LHCN-M2 (cell line): ENCODE measurements at places on chromosomes 1 and 21.
A peak's percentile ranks its signal among the peaks of the same experiment; 100 is the strongest.

DNA sequence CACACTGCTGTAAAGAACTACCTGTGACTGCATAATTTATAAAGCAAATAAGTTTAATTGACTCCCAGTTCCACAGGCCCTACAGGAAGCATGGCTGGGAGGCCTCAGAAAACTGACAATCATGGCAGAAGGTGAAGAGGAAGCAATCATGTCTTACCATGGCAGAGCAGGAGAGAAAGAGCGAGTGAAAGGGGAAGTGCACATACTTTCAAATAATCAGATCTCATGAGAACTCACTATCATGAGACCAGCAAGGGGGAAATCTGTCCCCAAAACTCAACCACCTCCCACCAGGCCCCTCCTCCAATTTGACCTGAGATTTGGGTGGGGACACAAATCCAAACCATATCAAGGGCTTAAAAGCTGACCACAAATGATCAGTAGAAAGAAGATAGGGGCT lies 493.2 kb downstream of the PTPRC start:
- DNase-seq, result no peak

DNA sequence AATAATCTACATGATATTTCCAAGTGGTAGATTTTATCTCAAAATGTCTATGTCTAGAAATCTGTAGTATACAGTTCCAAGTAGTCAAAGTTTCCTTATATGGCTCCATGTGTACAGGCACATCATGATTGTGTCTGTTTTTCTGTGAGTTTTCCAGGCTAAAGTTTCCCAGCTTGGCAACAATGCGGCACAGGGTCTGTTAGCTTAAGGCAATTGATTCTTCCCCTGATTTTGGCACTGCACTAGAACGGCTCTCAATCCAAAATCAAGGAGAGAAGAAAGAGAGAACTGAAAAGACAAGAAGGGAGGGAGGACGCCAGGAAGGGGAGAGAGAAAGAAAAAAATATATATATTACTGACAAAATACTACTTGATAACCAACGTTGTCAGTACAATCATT lies 193.9 kb upstream of the SNX7 start:
- DNase-seq, result no peak

- no peak for DNase-seq
These were observed 483 bp downstream of the CHML start for GRCh38 chr1:241639623-241640148.

GRCh38 chr1:188022661-188023060 lies 1193.9 kb downstream of the PLA2G4A start:
- no peak for DNase-seq

GRCh38 chr1:117368116-117369108 lies 1.2 kb downstream of the MAN1A2 start:
- peak; percentile 12 for DNase-seq

GRCh38 chr1:159009704-159010361 lies at the start of gene IFI16:
Gene IFI16, plus strand, starts transcription at chr1:159009907. Its CDS starts 4,774 bp downstream, at chr1:159014681.
- peak; percentile 97 for DNase-seq

DNA sequence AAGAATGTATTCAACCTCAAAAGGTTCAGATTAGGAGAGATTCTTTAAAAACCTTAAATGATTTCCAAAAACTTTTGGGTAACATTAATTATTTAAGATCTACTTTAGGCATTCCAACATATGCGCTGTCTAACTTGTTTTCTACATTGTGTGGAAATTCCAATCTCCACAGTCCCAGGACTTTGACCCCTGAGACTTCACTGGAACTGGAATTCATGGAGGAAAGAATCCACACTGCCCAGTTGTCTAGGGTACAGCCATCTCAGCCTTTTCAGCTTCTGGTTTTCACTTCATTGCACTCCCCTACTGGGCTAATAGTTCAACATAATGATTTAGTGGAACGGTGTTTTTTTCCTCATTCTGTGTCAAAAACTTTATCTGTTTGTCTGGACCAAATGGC lies 161.5 kb downstream of the IER5 start:
- no peak for DNase-seq
